IMR-90 (cell line): ENCODE measurements at places on chromosomes 5 and 9. TPM values are rescaled to one million over a fixed set of nuclear protein-coding genes. Genes with fewer than 3 reads are reported as not detected.

GRCh38 chr9:72362118-72362531 lies 2.9 kb downstream of the ZFAND5 start:
- H3K4me3 ChIP-seq = peak overlapping the region; percentile 99
- H3K36me3 ChIP-seq = peaks cover 22% of the 10 kb centered on the region
- DNase-seq = peak; percentile 53
- H3K27ac ChIP-seq = peak overlapping the region; percentile 81; the same call in 1 of the 2 replicates
- peaks cover 9% of the 10 kb centered on the region for H3K4me1 ChIP-seq

DNA sequence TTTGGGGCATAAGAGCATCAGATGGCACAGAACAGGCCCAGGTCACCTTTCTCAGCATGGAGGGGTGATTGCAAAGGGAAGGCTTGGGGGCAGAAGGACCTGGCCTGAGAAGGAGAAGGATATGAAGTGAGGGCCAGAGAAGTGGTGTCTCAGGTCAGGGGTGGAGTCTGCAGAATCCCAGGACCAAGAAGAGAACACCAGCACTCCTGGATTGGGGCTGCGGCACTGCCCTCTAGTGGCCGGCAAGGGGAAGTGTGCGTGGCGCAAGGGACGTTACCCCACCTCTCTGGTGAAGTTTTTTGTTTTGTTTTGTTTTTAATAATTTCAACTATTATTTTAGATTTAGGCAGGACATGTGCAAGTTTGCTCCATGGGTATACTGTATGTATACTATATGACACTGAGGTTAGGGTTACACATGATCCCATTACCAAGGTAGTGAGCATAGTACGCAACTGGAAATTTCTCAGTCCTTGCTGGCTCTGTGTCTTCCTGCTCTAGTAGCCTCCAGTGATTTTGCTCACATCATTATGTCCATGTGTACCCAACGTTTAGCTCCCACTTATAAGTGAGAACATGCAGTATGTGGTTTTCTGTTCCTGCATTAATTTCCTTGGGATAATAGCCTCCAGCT lies 1548.6 kb downstream of the EFNA5 start:
- no peaks in the 10 kb centered on the region for H3K27me3 ChIP-seq
- H3K4me1 ChIP-seq = peaks cover 2% of the 10 kb centered on the region
- H3K27ac ChIP-seq = no peak overlapping the region

FAM151B gene
- polyA plus RNA-seq = 1.0 and 1.5 TPM in 2 replicates

RICTOR gene
- 2.8 and 4.1 TPM in 2 replicates for polyA plus RNA-seq
